ENCODE measurements at places on chromosomes 7 and 10. TPM values are rescaled to one million over a fixed set of nuclear protein-coding genes. Genes with fewer than 3 reads are reported as not detected.

The SAP25 gene
- 0.34 TPM for total RNA-seq

The TCAF2 gene
- total RNA-seq = 1.5 TPM

The SPDYE9 gene
- total RNA-seq = not detected

The AMPH gene
- total RNA-seq = 1.9 TPM

The RGR gene
- total RNA-seq = not detected

The UBTD1 gene
- total RNA-seq = 20.2 TPM

The MRLN gene
- total RNA-seq = not detected

The OR2A12 gene
- not detected for total RNA-seq

The AKR1D1 gene
- total RNA-seq = not detected

The PIK3CG gene
- total RNA-seq = not detected

The CDC14C gene
- total RNA-seq = not detected

The PALD1 gene
- total RNA-seq = 1.3 TPM

The ASZ1 gene
- total RNA-seq = not detected

The TMEM229A gene
- total RNA-seq = not detected

The PTPRN2 gene
- 0.74 TPM for total RNA-seq

The TMEM236 gene
- total RNA-seq = not detected

The AGBL3 gene
- 0.15 TPM for total RNA-seq

The RBP4 gene
- total RNA-seq = 2.8 TPM

The TRPV5 gene
- not detected for total RNA-seq

The CALCR gene
- total RNA-seq = not detected

The ANXA8L1 gene
- not detected for total RNA-seq

The ABCB4 gene
- total RNA-seq = 0.17 TPM

The MYPN gene
- 3.9 TPM for total RNA-seq

The NUTM2E gene
- not detected for total RNA-seq

The NCF1 gene
- not detected for total RNA-seq

The TMEM130 gene
- 0.15 TPM for total RNA-seq

The HYAL4 gene
- not detected for total RNA-seq

The NRBF2 gene
- total RNA-seq = 17.3 TPM

The ANKRD22 gene
- not detected for total RNA-seq

The ZNF735 gene
- not detected for total RNA-seq

The MYL10 gene
- total RNA-seq = not detected

The CCDC172 gene
- not detected for total RNA-seq

The LFNG gene
- 1.2 TPM for total RNA-seq

The FRMPD2 gene
- not detected for total RNA-seq

The TAS2R3 gene
- not detected for total RNA-seq

The ARPC1B gene
- total RNA-seq = 288 TPM

The CPA4 gene
- total RNA-seq = 28.1 TPM

The OR6B1 gene
- not detected for total RNA-seq

The ACTR3C gene
- 0.17 TPM for total RNA-seq

The TMEM225B gene
- 0.17 TPM for total RNA-seq

The APBB1IP gene
- total RNA-seq = not detected

The GHRHR gene
- not detected for total RNA-seq

The TMEM270 gene
- not detected for total RNA-seq

The TRDMT1 gene
- total RNA-seq = 4.0 TPM

Measured in bronchus fibroblast of lung (primary cell).